Activated T-cell treated with anti-CD3 and anti-CD28 coated beads, Interleukin-2, amount 50 U/mL, for 24 hours (primary cell): ENCODE measurements at places on chromosomes 11 and 22.

DNA sequence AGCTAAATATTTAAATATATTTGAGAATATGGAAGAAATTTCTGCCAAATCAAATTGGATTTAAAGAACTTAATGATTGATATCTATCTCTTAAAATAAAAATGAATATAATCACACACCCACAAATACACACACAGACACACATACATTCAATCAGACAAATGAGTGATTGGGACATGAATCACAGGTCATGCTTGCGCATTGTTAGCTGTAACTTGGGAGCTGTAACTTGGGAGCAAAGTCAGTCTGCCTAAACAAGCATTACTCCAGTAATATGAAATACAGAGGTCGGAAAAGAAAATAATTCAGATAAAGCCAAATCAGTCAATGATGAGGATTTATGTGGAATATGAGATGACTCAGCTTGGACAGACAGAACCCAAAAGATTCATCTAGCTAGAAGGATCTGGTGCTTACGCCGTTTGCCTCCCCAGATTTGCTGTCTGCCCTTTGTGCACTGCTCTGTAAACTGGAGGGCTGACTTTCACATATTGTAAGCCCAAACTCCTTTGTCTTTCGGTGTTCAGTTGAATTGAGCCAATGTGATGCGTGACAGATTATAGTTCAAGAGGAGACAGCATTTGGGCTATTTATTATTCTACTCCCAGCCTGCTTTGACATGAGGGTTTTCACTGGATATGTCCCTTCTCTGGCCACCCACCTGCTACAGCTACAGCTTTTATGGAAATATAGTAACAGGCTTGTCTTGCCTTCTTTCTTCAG, 1.6 kb downstream of the OR56B1 start:
- no peak for DNase-seq

DNA sequence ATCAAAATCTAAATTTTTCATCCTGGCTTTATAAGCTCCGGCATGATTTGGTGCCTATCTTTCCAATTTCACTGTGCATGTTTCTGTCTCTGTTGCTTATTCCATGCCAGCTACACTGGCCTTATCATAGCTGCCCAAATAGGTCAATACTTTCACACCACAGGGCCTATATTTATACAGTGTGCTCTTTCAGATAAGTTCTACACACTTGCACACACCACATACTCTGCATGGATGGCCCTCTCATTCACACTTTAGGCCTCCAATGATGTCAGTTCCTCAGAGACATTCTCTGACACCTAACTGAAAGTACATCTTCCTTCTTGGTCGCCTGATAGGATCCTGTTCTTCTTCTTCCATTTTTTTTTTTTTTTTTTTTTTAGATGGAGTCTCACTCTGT, 7.0 kb downstream of the ALG8 start:
- DNase-seq = no peak

- no peak for DNase-seq
These were observed 105.1 kb downstream of the GUCY1A2 start for GRCh38 chr11:106913141-106913540.

DNA sequence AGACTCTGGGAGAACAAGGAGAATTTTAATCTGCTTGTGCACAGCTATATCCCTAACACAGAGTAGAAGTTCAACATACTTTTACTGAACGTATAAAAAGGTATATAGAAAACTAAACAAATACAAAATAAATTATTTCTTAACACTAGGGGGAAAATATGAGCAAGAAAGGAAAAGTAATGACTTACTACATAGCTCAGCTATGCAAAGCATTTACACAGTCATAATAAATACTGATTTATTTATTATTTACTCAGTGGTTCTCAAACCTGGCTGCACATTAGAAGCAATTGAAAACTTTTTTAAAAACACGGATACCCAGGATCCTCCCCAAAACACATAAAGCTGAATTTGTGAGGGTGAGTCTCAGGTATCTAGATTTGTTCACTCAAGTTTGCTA, 182.5 kb downstream of the TTC28 start:
- no peak for DNase-seq

DNA sequence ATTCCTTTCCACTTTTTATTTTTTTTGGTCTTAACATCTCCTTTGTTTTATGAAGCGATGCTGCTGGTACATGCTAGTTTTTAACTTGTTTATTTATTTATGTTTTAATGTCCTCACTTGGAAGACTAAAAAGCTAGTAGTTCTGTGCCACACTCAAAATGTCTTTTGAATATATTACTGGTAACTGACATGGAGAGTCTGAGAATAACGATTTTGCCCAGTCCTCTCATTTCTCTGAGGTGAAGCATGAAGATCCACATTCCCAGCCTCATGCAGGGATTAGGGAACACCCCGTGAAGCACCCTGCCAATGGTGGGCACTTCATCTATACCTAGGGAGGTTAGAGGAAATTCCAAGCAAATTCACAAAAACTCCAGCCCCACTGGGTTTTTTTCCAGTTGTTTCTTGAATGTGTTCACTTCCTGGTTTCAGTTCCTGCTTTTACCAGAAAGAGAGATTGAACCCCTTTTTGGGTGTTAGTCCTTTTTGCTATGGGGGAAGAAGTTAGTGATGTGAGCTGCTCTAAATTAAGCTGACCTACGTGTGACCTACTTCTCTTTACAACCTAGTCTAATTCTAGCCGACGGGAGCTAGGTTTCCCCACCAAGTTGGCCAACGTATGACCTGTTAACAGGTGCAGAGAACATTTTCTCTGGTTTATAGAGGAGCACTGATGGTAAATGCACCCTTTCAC, 106.1 kb downstream of the SLC1A2 start:
- DNase-seq = no peak

- no peak for DNase-seq
These were observed 551.4 kb downstream of the BUD13 start for GRCh38 chr11:116221351-116221750.

- no peak for DNase-seq
These were observed 27.2 kb downstream of the NAV2 start for GRCh38 chr11:19739872-19740271.
